ENCODE measurements at places on chromosomes 4 and X.

DNA sequence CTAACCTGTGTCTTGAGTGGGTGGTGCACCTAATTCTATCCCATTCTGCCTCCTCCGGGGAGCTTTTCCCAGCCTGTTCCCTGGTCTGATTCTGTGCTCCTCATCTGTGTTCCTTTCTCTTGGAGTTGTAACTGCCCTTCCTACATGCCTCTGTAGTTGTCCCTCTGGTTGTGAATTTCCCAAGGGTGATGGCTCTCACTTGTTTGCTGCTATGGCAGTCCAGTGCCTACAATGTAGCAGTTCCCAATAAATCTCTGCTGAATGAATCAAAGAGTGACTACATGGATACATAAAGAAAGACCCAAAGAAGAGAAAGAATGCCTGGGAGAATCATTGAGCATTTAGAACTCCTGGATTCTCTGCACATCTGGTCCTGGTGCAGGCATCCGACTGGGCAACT is 141.6 kb downstream of the HS3ST1 start:
- DNase-seq, result no peak

- no peak for DNase-seq
These were observed 77.4 kb downstream of the WDR19 start for GRCh38 chr4:39259571-39260330.

- no peak for DNase-seq
These were observed 128.0 kb downstream of the PPA2 start for GRCh38 chr4:105345838-105346237.

- DNase-seq, result no peak
These were observed 172.9 kb downstream of the AFAP1 start for GRCh38 chr4:7766661-7767345.

GRCh38 chr4:72144241-72144640 is 112.4 kb downstream of the NPFFR2 start:
- no peak for DNase-seq

DNA sequence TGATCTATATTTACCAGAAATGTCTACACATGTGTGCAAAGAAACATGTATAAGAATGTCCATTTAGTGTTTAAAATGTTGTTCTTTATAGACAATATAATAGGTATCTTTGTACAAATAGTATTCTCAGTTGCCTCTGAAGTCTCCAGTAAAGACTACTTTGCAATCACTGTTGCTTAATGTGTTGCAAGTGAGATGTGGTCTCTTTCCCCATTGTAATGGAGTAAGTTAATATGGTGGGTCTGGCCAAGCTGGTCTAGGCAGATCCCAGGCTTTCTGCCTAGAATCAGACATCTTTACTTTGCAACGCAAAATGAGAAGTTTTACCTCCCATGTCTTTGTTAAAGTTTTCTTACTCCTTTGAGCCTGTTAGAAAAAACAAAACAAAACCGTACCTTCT is 144.8 kb downstream of the GABRA3 start:
- DNase-seq, result no peak

- DNase-seq, result no peak
These were observed 27.5 kb upstream of the DCTD start for GRCh38 chr4:182944484-182945213.

DNA sequence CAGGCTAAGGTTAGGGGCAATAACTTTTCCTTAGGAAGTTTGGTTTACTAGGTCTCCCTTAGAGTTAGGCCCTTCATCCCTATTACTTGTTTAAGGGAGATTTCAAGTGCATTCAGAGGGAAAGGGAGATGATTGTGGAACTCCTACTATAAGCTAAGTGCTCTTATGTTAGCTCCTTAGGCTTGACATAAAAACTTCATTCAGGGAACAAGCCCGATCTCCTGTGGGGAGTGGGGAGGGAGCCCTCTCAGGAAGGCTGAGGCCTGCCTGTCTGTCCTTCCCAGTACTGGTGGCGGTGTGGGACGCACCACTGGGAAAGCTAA is 8.0 kb downstream of the KLF3 start:
- no peak for DNase-seq

DNA sequence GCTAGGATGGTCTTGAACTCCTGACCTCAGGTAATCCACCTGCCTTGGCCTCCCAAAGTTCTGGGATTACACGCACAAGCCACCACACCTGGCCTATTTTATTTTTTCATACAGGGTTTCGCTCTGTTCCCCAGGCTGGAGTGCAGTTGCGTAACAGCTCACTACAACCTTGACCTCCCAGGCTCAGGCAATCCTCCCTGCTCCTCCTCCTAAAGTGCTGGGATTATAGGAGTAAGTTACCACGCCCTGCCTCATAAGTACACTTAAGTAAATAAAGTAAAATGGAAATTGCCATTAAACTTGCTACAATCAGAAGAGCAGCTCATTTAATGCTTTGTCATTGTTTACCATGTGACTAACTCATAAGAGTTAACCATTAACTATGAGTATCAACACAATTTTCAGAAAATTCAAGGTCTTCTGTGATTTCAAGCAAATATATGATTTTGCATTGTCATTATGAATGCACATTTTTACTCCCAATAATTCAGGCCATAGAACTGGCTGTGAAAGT is 12.3 kb downstream of the UGDH start:
- no peak for DNase-seq

- no peak for DNase-seq
These were observed 2038.9 kb upstream of the ADGRL3 start for GRCh38 chr4:59161249-59161648.

DNA sequence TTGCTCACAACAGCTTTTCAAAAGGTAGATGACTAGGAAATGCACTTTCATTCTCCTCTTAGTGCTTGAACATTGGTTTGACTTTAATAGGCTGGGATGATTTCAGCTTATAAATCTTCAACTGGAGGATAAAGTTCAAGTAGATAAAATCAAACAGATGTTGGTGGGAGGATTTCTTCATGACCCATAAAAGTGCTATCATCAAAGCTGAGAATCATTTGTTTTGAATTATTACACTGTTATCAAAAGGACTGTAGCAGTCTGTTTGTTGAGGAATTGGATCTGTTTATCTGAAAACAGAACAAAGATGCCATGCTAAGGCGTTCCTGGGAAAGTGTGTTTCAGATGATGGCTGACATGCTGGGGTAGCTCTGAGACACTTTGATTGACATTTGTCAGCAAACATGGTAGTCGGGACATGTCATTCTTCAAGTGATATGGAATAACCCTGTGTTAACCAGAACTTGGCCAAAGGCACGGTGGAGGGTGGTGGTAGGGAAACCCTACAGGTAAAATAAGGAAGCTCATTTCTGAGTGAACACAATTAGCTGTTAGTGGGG is 304.0 kb upstream of the PITX2 start:
- DNase-seq, result no peak

- no peak for DNase-seq
These were observed 101.8 kb downstream of the PJA1 start for GRCh38 chrX:69063486-69063885.
